Karpas-422 (cell line): ENCODE measurements at places on chromosomes 6 and 20.

DNA sequence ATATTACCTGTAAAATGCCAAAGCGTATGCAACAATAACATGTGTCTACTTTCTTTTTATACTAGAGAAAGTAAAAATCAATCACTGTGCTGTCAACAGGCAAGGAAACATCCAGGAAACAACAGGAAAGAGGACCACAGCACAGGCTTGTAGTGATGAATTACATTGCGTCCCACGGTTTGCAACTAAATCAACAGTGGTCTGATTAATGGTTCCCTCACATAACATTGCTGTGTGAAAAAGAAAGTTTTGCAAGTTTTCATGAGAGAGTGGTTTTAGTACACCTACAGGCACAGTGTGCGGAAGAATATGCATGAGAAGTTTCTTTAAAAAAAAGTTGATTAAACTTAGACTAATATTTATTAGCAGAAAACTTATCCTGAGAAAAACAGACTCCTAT, 329.5 kb upstream of the HSF2 start:
- no peak for DNase-seq

DNA sequence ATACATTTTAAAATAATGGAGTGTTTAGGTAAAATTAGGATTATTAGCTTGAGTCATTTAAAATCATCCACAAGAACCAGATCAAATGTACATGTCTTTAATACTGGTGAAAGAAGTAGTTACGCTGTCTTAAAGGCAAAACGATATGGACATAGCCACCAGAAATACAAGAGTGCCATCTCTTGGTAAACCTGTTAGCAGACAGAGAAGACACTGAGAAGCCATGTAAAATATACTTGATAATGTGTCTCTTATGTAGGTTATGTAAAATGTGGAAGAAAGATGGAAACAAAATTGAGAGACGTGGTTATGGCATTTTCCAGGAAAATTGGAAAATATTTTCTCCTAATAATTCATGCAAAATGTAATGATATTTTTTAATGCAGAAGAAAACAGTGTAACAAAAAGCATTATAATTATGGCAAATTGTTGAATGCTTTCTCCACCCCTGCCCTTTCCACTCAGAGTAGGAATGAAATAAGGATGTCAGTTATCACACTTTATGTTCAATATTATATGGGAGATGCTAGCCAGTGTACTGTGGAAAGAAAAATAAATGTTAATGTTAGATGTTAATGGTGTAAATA, 12.2 kb upstream of the SLC17A2 start:
- peak; percentile 83 for DNase-seq

DNA sequence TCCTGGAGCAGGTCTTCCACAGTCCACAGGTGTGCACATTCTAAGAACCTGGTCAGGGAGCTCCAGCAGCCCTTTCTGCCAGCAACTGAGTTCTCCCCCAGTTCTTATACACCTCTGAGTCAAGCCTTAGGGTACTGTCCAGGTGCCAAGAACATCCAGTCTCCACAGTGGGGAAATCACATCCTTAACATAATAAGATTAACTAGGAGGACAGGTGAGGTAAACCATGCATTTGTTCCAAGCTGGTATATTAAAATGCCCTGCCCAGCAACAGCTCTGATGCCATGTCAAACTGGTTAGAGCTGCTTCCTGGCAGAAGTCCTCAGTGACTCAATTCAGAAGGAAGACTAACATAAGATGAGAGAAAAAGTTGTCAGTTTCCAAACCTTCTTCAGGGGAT, 303.9 kb upstream of the SGK1 start:
- DNase-seq: no peak

DNA sequence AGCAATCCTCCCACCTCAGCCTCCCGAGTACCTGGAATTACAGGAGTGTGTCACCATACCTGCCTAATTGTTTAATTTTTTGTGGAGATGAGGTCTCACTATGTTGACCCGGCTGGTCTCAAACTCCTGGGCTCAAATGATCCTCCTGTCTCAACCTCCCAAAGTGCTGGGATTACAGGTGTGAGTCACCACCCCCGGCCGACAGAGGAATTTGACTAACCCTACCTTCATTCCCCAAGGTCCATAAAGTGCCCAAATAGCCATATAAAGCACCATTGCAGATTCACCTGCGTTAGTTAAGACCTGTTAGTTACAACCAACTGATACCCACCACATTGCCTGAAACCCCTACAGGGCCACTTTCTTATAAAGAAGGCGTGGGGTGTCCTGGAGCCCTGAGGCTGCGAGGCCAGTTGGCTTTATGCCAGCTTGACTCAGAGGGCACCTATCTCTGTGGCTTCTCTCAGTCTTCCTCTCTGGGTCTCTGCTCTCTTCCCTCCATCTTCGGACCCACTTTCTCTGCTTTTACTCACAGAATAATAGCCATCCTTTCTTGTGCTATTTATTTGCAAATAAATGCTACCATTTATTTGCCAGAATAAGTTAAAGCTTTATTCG, 65.6 kb downstream of the SLC2A10 start:
- DNase-seq: no peak

GRCh38 chr20:56249244-56249955, 868 bp downstream of the MC3R start:
- peak; percentile 90 for DNase-seq

DNA sequence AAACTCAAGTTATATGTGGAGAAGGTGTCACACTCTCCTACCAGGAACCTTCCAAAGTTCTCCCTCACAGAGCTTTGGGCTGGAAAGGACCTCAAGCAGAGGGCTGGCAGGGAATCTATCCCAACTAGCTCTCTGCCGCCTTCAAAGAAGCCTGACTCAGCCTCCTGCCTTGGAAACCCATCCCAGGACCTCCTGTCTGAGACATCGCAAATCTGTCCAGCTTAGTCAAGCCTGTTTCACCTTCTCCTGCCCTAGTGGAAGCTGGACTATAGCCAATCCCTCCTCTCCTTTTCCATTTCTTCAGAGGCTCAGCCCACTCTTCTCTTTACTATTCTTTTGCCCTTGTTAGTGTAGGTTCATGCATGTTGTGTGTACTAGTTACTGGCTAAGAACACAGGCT, 48.2 kb upstream of the FOXP4 start:
- DNase-seq: no peak

DNA sequence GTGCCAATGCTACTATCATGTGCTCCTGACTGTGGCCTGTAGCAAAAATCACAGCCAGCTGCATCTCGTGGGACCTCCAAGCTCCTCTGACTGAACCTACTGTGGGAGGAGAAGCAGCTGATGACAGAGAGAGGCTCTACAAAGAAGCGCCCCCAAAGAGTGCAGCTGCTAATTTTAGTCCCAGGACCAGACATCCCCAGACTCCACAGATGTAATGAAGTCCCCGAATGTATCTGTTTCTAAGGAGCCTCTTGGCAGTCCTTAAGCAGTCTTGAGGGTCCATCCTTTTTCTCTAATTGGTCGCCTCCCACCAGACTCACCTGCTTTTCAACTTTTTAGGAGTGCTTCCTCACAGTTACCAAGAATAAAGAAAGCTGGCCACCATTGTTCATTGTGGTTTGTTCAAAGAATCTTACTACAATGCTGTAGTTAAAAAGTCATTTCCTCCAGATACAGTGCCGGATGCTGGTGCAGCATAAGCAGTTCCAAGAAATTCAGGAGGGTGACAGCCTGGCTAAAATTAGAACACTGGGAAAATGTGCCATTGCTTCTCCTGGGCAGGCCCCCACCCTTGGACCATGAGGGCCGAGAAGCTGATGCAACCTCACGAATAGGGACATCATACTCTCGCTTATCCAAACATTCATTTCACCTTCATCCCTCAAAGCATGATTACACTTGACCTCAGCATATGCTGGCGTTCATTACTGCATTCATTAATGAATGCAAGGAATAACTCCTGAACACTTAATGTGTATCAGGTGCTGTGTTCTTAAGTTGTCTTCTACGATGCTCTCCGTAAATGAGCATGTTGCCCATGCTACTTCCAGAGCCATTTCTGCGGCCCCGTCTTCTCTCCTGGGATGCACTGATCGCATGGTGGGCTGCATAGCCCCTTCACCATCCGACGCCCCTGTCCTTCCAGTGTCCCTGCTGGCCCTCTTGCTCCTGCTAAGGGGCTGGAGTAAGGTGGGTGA, 66.4 kb downstream of the LY86 start:
- no peak for DNase-seq

GRCh38 chr6:25351485-25351884, 72.3 kb downstream of the CARMIL1 start:
- no peak for DNase-seq

- peak; percentile 59 for DNase-seq
These were observed 503 bp downstream of the PPDPF start for GRCh38 chr20:63520934-63521601.

DNA sequence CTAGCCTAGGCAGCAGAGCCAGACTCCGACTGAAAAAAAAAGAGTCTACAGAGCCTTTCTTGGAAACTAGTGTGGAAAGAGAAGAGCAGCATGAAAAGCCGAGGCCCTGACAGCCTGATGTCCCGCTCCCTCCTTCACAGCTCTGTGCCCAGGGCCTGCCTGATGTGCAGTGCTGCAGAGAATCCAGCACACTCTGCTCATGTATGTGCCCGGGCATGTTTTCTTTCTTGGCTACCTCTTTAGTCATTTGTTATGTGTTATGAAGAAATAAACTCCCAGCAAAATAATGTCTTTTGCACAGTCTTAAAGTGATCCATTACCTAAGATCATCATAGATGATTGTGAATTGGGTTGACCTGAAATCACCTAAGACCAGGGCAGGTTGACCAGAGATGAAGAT, 78.1 kb upstream of the EZR start:
- DNase-seq: no peak
